ENCODE measurements at places on chromosomes 7 and 10.

DNA sequence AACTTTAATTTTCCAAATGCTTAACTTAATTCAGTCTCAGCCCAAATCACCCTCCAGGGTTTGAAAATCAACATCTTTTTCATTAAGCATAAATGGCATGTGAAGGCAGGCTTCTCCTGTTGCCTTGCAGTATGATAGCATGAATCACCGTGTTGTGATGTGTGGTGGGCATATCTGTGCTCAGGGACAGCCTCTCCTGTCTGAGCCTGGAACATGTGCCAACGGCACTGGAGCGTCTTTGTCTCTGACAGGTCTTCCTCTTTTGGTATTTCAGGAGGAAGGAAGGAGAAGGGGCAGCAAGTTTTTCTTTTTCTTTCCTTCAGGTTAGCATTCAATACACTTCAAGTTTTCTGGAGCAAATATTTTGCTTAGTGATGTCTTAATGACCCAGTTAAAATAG is 57.6 kb downstream of the LRGUK start:
- DNase-seq: no peak

- no peak for DNase-seq
Measured at GRCh38 chr7:24720283-24720682, 37.0 kb downstream of the GSDME start.

DNA sequence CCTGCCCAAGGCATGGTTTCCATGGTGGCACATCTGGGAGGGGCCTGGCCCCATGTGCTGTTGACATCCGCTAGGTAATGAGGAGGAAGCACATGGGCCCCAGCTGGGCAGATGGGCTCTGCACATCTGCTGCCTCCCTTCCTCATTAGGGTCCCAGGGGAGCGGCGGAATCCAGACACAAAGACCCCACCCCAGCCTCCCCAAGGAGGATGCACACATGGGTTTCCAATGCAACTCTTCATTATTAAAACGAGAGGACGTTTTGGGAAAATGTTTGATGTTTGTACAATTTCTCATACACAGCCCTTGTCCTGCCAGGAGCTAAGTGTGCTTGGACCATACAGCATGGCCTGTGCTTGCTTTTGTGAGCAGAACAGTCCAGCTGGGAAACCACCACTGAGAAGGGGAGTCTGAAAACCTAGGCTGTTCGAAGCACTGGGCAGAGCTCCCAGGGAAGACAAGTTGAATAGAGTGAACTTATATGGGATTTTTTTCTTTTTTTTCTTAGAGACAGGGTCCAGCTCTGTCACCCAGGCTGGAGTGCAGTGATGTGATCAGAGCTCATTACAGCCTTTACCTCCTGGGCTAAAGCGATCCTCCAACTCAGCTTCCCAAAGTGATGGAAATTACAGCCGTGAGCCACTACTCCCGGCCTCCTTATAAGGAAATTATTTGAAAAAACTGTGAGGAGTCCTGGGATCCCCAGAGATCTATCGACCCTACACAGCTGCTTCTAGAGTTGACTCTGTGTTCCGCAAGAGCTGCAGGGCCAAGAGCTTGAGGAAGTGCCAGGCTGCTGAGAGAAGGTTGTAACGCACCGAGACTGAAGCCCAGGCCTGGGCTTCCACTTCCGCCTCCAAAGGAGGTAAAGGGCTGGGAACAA is 23.4 kb downstream of the FAM107B start:
- no peak for DNase-seq

DNA sequence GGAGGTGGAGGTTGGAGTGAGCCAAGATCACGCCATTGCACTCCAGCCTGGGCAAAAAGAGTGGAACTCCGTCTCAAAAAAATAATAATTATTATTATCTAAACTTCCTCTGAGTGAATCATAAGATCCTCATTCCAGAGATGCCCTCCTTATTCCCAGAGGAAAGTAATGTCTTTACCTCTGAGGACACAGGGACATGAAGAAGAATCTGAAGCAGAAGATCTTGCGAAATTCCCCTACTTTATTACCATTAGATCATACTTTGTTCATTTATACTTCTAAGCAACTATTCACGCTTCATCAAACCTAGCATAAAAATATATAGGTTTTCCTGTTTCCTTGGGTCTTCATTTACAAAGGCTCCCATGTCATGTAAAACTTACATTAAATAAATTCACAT is 143.1 kb downstream of the ETV1 start:
- no peak for DNase-seq

DNA sequence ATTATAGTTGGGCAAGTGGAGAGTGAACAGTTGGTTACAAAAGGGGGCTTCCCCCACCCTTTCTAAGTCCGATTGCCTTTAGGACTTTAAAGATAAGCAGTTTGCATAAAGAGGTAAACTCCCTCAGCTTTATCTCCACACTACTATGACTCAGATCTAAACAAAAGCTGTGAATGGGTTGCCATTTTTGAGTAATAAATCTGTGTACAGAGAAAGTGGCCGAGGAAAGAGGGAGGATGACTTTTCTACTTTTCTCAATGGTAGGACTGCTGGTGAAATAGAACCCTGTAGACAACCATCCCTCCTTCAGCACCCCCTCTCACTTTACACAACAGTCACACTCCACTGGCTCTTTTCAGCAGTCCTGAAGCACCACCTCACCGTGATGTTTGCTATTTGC is 71.2 kb downstream of the DNMBP start:
- peak; percentile 69 for DNase-seq

DNA sequence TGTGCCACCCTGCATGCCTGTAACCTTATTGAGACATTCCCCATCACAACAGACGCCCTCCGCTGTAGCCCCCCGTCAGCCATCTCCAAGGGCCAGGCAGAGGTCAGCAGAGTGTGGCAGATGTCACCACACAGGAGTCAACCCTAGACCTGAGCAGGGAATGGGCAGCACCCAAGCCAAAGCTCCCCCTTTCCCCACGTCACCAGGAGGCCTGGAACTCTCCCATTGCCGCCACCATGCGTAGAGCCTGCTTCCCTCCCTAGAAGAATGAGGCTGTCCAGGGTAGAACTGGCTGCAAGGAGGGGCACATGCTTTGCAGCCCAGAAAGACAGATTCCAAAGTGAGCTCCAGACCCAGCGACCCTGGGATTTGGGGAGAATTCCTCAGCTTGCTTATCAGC is 342.9 kb downstream of the TNS3 start:
- DNase-seq: no peak

- no peak for DNase-seq
Measured at GRCh38 chr7:115676080-115676479, 354.5 kb downstream of the TFEC start.

DNA sequence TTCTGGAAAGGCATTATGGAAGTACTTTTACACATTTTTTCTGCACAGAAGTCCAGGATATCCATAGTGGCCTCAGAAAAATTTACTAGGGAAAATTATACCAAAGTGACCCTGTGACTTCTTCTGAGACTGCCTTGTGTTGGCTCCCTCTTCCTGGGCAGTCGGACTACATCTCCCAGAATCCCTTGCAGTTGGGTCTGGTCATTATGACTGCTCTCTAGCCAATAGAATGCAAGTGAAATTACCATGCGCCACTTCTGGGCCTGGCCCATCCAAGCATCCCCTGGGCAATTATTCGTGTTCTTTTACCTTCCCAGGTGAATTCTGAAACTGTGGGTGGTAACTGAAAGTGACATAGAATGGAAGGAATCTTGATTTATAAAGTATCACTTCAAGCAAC is 430.9 kb downstream of the ACTR3B start:
- peak; percentile 16 for DNase-seq

DNA sequence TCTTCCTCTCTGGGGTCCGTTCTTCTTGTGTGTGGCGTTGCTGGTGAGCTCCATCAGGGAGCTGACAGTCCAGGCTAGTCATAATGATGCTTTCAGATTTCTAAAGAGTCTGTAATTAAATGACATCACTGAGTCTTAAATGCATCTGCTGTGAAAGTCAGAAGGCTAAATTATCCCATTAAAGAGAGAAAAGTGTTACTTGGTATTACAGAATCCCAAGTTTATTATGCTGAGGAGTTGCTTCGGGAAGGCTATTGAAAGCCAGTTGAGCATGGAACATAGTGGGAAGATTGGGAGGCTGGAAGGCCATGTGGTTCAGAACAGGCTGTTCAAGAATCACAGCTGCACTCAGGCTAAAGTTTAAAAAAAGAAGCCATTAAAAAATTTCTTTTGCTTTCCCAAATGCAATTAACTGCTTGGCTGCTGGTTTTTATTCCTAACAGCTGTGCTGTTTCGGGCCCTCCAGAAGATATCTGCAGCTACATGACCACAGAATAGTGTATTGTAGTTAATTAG is 342.6 kb upstream of the LRGUK start:
- DNase-seq: no peak

- no peak for DNase-seq
Measured at GRCh38 chr7:50449501-50449880, 659 bp downstream of the FIGNL1 start.

GRCh38 chr10:94349327-94349726 is 13.4 kb downstream of the NOC3L start:
- DNase-seq: no peak

DNA sequence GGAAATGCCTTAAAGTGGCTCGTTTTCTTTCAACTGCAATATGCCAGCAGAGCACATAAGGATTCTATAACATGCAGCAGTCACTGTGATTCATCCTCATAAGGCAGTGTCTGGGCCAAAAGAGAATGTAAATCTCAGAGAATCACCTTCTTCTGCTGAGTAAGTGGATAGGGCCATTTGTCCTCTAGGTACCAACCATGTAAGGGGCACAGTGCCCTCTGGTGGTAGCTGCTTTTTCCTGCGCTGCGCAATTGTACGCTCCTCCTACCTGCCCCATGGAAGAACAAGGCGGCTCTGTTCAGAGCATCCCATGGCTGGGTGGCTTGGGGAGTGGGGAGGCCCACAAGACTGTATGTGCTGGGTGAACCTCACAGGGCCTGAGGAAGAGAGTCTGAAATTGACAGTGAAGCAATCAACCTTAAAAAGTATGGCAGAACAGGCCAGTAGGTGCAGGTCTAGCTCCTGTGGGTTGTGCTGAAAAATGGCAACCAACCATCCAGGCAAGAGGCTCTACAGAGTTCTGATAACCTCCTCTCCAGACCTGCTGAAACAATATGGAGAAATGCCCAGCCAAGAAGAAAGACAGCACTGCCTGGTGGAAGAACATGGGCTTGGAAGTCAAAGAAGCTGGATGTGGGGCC is 78.6 kb upstream of the C10orf90 start:
- DNase-seq: peak; percentile 31

GRCh38 chr7:74439541-74439940 is 14.2 kb upstream of the GTF2IRD1 start:
- no peak for DNase-seq

GRCh38 chr10:97916586-97916985 is 66.9 kb downstream of the GOLGA7B start:
- no peak for DNase-seq

- no peak for DNase-seq
Measured at GRCh38 chr10:78549140-78549935, 515.7 kb downstream of the RPS24 start.

DNA sequence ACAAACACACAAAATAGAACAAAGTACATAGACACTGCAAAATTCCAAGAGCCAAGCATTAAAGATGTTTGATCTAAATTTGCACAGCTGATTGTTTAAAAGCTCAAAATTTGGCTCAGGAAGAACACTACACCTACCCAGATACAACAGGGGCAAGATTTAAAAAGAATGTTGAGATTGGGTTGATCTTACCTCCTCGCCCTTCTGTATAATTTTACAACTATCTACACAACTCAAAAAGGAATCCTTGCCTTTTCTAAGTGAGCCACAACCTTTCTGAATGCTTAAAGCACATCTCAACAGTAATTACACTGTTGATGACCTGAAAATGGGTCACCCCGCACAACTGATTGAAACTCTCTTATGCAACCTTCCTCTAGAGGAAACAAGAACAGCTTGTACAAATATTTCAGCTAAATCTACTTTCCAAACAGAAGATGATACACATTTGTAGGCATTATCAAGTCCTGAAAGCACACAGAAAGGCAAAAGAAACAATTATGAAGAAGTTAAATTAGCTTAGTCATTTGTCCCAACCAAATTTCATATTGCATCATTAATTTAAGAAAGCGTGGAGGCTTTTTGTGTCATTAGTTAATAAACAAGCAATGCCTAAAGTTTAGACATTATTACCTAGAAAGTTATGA is 75.5 kb downstream of the UBE2H start:
- DNase-seq: no peak

- DNase-seq: no peak
Measured at GRCh38 chr10:90213346-90213745, 512.0 kb downstream of the KIF20B start.

GRCh38 chr10:57624066-57624465 is 643.6 kb downstream of the IPMK start:
- no peak for DNase-seq

- no peak for DNase-seq
Measured at GRCh38 chr10:11330383-11331045, 280.9 kb downstream of the USP6NL start.

DNA sequence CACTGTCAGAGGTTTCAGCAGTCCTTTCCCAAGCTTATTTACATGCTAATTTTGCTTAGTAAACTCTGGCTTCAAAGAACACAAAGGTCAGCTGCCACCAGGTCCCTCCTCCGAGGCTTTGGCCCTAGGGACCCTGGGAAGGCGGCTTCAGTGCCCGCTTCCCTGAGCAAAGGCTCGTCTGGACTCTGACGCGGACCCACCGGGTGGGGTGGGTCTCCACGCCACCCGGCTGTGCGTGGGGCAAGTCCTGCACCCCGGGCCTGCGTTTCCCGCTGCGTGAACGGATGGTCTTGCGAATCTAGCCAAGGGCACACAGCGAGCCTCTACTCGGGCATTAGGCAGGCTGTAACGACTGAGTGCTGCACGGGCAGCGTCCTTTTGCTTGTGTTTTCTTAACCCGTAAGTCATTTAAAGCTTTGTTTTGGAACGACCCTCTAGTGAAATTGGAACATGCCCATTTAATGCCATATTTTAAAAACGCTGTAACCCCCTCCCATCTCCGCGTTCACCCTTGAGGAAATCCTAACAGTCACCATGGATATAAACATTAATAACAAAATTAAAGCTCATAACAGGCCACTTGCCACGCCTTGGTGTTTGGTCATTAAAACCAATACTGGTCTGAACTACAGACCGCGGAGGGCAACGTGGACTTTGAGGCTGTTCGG is 828 bp downstream of the BNIP3 start:
- DNase-seq: peak; percentile 59

DNA sequence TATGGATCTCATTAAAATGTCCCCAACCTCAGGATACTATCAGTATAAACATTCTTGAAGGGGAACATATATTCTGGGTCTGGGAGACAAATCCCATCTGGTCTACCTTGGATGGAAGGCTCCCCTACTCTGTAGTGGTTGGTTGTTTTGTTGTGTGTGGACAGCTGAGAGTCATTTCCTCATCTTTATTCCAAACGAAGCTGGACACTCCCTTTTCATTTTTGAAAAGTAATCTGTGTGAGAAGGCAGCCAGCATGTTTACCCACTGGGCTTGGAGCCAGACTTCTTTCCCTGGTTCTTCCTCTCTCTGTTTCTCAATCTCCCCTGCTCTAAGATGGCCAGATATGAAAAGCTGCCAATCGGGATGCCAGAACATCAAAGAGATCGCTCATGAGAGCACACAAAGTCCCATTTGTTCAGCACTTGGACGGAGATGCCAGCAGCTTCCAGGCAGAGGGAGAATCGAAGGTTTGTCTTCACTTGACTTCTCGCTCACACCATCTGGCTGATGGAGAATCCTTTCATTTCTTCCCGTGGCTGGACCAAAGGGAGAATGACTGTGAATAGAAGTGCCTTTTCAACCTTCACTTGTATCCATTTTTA is 108.1 kb upstream of the AGR3 start:
- no peak for DNase-seq

Measured in GM20000 (cell line).